ENCODE measurements at places on chromosomes 4 and X.
A peak's percentile ranks its signal among the peaks of the same experiment; 100 is the strongest.

- no peak overlapping the region for H3K4me3 ChIP-seq
- H3K27ac ChIP-seq, result no peak overlapping the region
- no peaks in the 10 kb centered on the region for H3K36me3 ChIP-seq
- H3K4me1 ChIP-seq, result no peaks in the 10 kb centered on the region
- peak; percentile 29 for DNase-seq
- no peaks in the 10 kb centered on the region for H3K27me3 ChIP-seq
Observed at GRCh38 chrX:17242470-17242869, 132.5 kb upstream of the NHS start.

DNA sequence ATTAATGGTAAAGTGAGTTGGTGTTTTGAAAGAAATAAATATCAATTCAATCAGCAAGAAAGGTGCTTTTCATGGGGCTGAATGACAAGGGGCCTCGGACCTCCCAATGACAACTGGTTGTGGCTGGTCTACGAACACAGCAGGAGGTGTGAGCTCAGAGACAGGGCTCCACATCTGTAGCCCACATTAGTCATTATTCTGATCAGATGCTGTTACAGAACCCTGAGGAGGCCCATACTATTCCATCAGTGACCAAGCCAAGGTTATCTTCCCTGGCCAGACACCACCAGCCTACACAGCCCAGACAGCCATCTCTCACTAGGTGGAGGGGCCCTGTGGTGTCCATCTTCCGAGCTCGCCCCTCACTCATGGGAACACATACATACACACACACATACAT lies 168.8 kb downstream of the SH3KBP1 start:
- H3K36me3 ChIP-seq, result no peaks in the 10 kb centered on the region

- H3K4me3 ChIP-seq, result no peak overlapping the region
- no peak overlapping the region for H3K27ac ChIP-seq
- DNase-seq, result no peak
- H3K27me3 ChIP-seq, result no peaks in the 10 kb centered on the region
- H3K36me3 ChIP-seq, result no peaks in the 10 kb centered on the region
Observed at GRCh38 chr4:80811406-80811805, 219.1 kb upstream of the BMP3 start.

DNA sequence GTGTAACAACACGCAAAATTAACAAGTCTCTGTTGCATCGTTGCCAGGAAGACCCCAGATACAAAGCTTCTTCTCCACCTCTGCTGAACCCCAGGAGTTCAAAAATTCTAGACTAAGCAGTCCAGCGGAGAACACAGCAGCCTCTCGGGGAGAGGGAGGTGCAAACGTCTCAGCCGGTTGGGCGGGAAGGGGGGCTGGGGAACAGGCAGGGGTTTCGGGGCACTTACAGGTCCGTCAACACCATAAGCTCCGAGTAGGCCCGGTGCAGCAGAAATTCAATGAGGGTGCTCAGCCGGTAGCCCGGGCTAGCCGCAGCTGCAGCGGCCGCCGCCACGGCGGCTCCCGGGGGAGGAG lies 394 bp downstream of the MED14 start:
- DNase-seq, result no peak
- no peak overlapping the region for H3K27ac ChIP-seq
- no peaks in the 10 kb centered on the region for H3K36me3 ChIP-seq
- no peaks in the 10 kb centered on the region for H3K27me3 ChIP-seq

GRCh38 chr4:3797831-3798790 lies 31.9 kb downstream of the ADRA2C start:
- no peak overlapping the region for H3K27ac ChIP-seq
- H3K36me3 ChIP-seq, result no peaks in the 10 kb centered on the region
- no peak for DNase-seq
- no peak overlapping the region for H3K4me3 ChIP-seq
- H3K27me3 ChIP-seq, result no peaks in the 10 kb centered on the region
- peaks cover 3% of the 10 kb centered on the region for H3K4me1 ChIP-seq

GRCh38 chr4:153520227-153520626 lies 54.1 kb downstream of the TMEM131L start:
- H3K4me3 ChIP-seq, result no peak overlapping the region
- H3K27me3 ChIP-seq, result no peaks in the 10 kb centered on the region
- DNase-seq, result no peak
- H3K4me1 ChIP-seq, result peaks cover 2% of the 10 kb centered on the region

GRCh38 chr4:56286763-56287162 lies 100.5 kb downstream of the AASDH start:
- no peak for DNase-seq
- peaks cover 4% of the 10 kb centered on the region for H3K4me1 ChIP-seq
- H3K27ac ChIP-seq, result no peak overlapping the region
- H3K27me3 ChIP-seq, result no peaks in the 10 kb centered on the region
- H3K4me3 ChIP-seq, result no peak overlapping the region

GRCh38 chrX:135484641-135485289 lies 35.7 kb upstream of the INTS6L start:
- H3K4me1 ChIP-seq, result no peaks in the 10 kb centered on the region
- no peaks in the 10 kb centered on the region for H3K27me3 ChIP-seq
- H3K27ac ChIP-seq, result no peak overlapping the region

- no peaks in the 10 kb centered on the region for H3K4me1 ChIP-seq
- no peak overlapping the region for H3K4me3 ChIP-seq
- H3K27ac ChIP-seq, result no peak overlapping the region
Observed at GRCh38 chr4:15735536-15735935, 32.7 kb downstream of the BST1 start.

- no peak overlapping the region for H3K27ac ChIP-seq
- no peak overlapping the region for H3K4me3 ChIP-seq
- DNase-seq, result no peak
- no peaks in the 10 kb centered on the region for H3K36me3 ChIP-seq
- H3K27me3 ChIP-seq, result no peaks in the 10 kb centered on the region
- H3K4me1 ChIP-seq, result peaks cover 1% of the 10 kb centered on the region
Observed at GRCh38 chr4:87560802-87561201, 31.6 kb upstream of the SPARCL1 start.

DNA sequence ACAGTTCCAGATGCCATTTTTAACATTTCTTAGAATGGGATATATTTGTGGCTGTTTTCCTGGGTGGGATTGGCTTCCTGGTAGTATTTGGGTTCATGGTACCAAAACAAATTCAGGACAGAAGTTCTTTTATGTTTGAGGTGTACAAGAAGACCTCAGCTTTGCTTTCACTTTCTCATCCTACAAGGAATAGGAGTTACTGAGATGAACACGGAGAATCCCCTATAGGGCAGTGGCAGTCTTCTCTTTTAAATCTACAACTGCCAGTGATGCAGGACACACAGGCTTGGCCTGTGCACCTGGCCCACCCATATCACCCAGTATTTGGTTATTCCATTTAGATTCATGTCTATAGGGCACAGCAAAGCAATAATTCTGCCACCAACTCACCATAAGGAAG lies 35.2 kb downstream of the SLC10A7 start:
- no peaks in the 10 kb centered on the region for H3K27me3 ChIP-seq
- no peaks in the 10 kb centered on the region for H3K4me1 ChIP-seq
- no peak overlapping the region for H3K27ac ChIP-seq
- no peaks in the 10 kb centered on the region for H3K36me3 ChIP-seq
- no peak overlapping the region for H3K4me3 ChIP-seq

GRCh38 chr4:15926486-15926885 lies 12.1 kb downstream of the FGFBP1 start:
- no peak for DNase-seq
- H3K27me3 ChIP-seq, result no peaks in the 10 kb centered on the region
- no peak overlapping the region for H3K4me3 ChIP-seq
- H3K4me1 ChIP-seq, result no peaks in the 10 kb centered on the region
- H3K27ac ChIP-seq, result no peak overlapping the region

GRCh38 chrX:53071064-53071463 lies 11.1 kb upstream of the TSPYL2 start:
- no peaks in the 10 kb centered on the region for H3K36me3 ChIP-seq
- no peak overlapping the region for H3K4me3 ChIP-seq
- H3K27me3 ChIP-seq, result no peaks in the 10 kb centered on the region
- no peak for DNase-seq
- H3K27ac ChIP-seq, result no peak overlapping the region
- H3K4me1 ChIP-seq, result no peaks in the 10 kb centered on the region

- DNase-seq, result peak; percentile 50
- no peak overlapping the region for H3K27ac ChIP-seq
- no peak overlapping the region for H3K4me3 ChIP-seq
- no peaks in the 10 kb centered on the region for H3K36me3 ChIP-seq
Observed at GRCh38 chr4:76504613-76505465, 69.8 kb downstream of the SHROOM3 start.

- no peak for DNase-seq
- H3K36me3 ChIP-seq, result no peaks in the 10 kb centered on the region
- no peaks in the 10 kb centered on the region for H3K4me1 ChIP-seq
- H3K27ac ChIP-seq, result no peak overlapping the region
Observed at GRCh38 chr4:93897559-93897958, 69.0 kb downstream of the ATOH1 start.

GRCh38 chrX:275476-275966 lies 5.7 kb upstream of the PLCXD1 start:
- peak overlapping the region; percentile 58 for H3K4me3 ChIP-seq
- 0 out of 2 replicates have a peak, but pooled peaks cover 3% of the 10 kb centered on the region for H3K4me1 ChIP-seq
- DNase-seq, result no peak
- H3K36me3 ChIP-seq, result no peaks in the 10 kb centered on the region

GRCh38 chrX:133838761-133839676 lies 146.4 kb downstream of the GPC3 start:
- H3K27ac ChIP-seq, result no peak overlapping the region
- no peaks in the 10 kb centered on the region for H3K27me3 ChIP-seq
- DNase-seq, result peak; percentile 7
- no peak overlapping the region for H3K4me3 ChIP-seq

DNA sequence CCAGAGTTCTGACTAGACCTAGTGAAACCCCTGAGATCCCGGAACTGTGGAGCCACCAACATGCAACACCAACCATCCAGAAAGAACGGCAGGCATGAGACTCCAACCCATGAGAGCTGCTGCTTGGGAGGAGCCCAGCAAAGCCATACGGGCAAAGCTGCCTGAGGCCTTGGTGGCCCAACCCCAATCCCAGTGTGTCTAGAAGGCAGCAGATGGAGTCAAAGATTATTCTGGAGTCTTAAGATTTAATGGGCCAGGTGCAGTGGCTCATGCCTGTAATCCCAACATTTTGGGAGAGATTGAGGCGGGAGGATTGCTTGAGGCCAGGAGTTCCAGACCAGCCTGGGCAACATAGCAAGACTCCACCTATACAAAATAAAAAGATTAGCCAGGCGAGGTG lies 49.2 kb upstream of the PDK3 start:
- H3K27me3 ChIP-seq, result no peaks in the 10 kb centered on the region
- no peaks in the 10 kb centered on the region for H3K36me3 ChIP-seq
- no peak overlapping the region for H3K4me3 ChIP-seq
- no peak for DNase-seq

GRCh38 chr4:28209371-28209924 lies 1348.8 kb downstream of the STIM2 start:
- no peaks in the 10 kb centered on the region for H3K4me1 ChIP-seq
- no peaks in the 10 kb centered on the region for H3K27me3 ChIP-seq
- H3K36me3 ChIP-seq, result no peaks in the 10 kb centered on the region
- DNase-seq, result no peak
- H3K27ac ChIP-seq, result no peak overlapping the region

DNA sequence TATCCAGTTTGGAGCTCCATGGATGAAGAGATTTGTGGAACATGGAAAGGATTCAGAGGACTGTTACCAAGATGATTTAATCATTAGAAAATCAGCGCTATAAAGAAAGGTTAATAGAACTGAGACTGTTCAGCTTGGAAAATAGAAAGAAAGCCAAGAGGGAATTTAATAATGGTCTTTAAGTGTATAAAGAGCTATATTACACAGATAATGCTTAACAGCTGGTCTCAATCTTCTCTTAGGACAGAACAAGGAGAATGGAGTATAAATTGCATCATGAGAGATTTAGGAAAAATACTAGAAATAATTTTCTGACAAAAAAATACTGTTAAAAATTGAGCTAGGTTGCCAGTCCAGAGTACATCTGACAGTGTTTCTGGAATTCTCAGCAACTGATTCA lies 91.3 kb upstream of the MAGEC2 start:
- DNase-seq, result no peak
- no peaks in the 10 kb centered on the region for H3K4me1 ChIP-seq
- H3K27ac ChIP-seq, result no peak overlapping the region
- no peaks in the 10 kb centered on the region for H3K36me3 ChIP-seq
- H3K27me3 ChIP-seq, result no peaks in the 10 kb centered on the region

GRCh38 chr4:76790377-76790776 lies 107.6 kb downstream of the SOWAHB start:
- H3K4me3 ChIP-seq, result no peak overlapping the region
- H3K4me1 ChIP-seq, result no peaks in the 10 kb centered on the region
- H3K27ac ChIP-seq, result no peak overlapping the region

DNA sequence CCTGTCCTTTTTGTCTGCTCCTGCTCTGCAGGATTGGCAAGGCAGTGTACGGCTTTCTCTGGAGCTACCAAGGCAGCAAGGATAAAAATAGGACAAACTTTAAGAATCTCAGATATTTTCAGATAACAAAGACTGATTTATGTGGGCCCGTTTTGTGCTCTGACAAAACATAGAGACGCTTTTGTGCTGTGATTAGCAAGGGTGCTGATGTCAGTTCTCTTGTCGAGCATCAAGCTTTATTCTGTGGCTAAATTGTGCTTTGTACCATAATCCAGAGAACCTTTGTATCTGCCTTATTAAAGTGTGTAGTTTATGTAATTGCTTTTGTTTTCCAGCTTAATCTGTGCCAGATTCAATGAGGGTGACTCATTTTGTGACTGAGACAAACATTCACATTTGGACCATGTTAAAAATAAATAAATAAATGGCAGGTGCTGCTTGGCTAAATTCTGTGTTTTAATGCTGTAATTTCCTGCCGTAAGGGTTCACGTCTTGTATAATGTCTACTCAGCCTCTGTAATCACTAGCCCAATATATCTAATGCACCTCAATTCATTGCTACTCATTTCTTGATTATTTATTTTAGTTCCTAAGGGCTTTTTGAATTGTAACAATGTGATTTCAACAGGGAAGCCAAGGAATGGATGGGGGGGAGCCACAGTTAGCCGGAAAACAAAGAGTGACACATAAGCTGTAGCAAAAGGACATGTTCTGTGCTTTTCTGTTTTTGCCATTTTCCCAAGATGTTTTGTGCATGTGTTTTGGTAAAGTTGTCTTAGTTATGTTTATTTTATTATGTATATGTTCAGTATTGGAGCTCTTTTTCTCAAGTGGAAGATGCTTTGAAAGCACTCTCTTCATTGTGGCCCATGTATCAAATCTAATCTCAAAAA lies 75.1 kb downstream of the GAB1 start:
- DNase-seq, result no peak
- no peaks in the 10 kb centered on the region for H3K36me3 ChIP-seq
- H3K4me1 ChIP-seq, result no peaks in the 10 kb centered on the region
- H3K4me3 ChIP-seq, result no peak overlapping the region
- no peaks in the 10 kb centered on the region for H3K27me3 ChIP-seq
- H3K27ac ChIP-seq, result no peak overlapping the region

DNA sequence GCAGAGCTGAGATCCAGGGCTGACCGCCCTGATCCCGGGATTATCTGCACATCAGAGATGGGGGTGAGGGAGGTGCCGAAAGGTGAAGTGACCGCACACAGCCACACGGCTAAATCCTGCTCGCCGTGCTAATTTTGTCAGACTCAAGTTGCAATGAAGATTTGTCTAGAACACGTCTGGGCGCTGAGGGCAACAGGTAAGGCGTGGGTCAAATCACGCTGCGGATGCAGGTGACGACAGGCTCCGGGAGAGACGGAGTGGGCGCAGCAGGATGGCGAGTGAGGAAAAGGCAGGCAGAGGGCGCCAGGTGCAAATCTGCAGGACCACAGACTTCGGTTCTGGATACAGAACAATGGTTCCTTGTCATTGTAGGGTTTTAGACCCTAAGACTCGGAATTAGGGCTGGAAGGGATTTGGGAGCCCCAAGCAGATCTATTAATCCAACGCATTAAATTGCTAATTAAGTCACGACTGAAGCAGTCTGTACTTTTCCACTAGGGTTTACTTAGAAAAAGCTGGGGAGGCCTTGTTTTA lies 1.9 kb upstream of the TBC1D14 start:
- H3K27me3 ChIP-seq, result no peaks in the 10 kb centered on the region
- no peak overlapping the region for H3K27ac ChIP-seq
- DNase-seq, result no peak
- peaks cover 10% of the 10 kb centered on the region for H3K4me1 ChIP-seq
- no peaks in the 10 kb centered on the region for H3K36me3 ChIP-seq

Data from iPS DF 6.9 (cell line).